CD4-positive, CD25-positive, alpha-beta regulatory T cell (primary cell): ENCODE measurements at places on chromosomes 2 and 18. TPM values are rescaled to one million over a fixed set of nuclear protein-coding genes. Genes with fewer than 3 reads are reported as not detected.

Gene ERBB4
- not detected for polyA plus RNA-seq

Gene MC5R
- not detected for polyA plus RNA-seq

Gene C2orf72
- not detected for polyA plus RNA-seq

Gene DSG4
- polyA plus RNA-seq, result not detected

Gene AQP12A
- not detected for polyA plus RNA-seq

Gene CDH2
- polyA plus RNA-seq, result not detected

Gene ZAP70
- polyA plus RNA-seq, result 133 TPM

Gene PROC
- polyA plus RNA-seq, result 0.35 TPM

GRCh38 chr18:69588301-69588700 is 187.6 kb downstream of the DOK6 start:
- DNase-seq, result no peak

GRCh38 chr18:56458770-56459712 is 179.4 kb downstream of the TXNL1 start:
- no peak for DNase-seq

DNA sequence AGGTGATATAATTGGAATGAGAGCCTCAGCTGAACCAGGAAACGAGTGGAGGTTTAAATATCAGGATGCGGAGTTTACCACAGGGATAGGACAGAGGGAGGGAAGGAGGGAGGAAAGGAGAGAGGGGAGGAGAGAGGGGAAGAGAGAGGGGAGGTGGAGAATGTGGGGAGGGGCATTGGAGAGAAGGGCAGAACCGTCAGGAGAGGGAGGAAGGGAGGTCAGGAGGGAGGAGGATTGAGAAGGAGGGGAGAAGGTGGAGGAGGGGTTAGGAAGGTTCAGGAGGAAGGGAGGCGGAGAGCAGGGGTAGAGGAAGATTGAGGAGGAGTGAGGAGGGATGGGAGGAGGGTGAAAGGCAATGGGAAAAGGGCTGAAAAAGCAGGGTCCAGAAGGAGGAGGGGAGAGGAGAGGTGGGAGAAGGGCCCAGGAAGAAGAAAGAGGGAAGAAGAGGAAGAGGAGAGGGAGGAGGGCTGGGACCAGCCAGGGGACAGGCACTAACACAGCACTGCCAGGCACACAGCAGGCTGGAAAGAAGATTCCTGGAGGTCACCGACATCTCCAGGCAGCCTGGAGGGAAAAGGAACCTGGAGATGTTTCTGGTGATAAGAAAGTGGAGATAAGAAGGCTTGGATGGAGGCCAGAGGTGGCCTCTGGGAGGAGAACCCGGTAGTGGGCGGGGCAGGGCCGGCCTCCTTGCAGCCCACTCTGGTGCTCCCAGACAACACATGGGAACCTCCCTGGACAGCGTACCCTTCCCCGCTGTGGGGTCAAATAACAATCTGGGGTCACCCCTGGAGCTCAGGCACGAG is 176.7 kb upstream of the SMAD2 start:
- no peak for DNase-seq

- no peak for DNase-seq
These were observed 25.6 kb downstream of the DNMT3A start for GRCh38 chr2:25316101-25316500.

DNA sequence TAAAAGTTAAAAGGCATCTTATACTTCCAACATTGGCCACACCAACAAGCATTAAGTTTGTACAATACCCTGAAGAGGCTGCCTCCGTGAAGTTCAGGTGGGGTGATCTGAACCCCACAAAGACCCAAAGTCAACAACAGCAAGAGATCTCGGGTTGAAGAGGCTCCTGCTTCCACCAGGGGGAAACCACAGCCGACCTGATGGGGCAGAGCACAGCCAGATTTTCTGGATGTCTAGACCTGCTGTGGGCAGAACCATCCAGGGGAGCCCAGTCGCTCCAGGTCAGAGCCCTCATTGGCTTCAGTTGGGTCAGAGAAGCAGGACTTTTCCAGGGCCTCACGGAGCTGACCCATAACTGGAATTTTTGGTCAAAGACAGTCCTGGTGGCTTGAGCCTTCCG is 66.5 kb upstream of the ACKR3 start:
- DNase-seq, result no peak

- no peak for DNase-seq
These were observed 58.1 kb upstream of the OTX1 start for GRCh38 chr2:62992561-62992960.

GRCh38 chr18:37532917-37533316 is 32.7 kb downstream of the CELF4 start:
- no peak for DNase-seq

- no peak for DNase-seq
These were observed 49.2 kb downstream of the CXCR4 start for GRCh38 chr2:136068581-136069227.

- no peak for DNase-seq
These were observed 131.0 kb downstream of the PHLPP1 start for GRCh38 chr18:62846313-62846712.

DNA sequence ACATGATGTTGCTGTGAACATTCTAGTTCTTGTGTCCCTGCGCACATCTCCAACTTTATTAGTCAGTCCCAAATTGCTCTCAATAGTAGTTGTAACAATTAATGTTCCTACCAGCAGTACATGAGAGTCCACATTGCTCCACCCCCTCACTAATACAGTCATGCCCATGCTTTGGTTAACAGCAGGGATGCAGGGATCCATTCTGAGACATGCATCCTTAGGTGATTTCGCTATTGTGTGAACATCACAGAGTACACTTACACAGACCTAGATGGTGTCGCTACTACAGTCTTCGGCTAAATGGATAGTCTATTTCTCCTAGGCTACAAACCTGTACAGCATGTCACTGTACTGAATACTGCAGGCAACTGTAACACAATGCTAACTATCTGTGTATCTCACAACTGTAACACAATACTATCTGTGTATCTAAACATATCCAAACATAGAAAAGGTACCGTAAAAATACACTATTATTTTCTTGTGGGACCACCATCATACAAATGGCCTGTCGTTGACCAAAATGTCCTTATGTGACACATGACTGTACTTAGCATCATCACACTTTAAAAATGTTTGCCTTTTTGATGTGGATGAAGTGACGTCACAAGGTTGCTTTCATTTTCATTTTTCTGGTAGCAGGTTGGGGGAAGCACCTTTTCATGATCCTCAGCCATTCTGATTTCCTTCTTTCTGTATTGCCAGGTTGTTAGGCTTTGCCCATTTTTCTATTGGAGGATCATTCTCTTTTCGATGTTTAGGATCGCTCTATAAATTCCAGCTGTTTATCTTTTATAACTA is 82.9 kb upstream of the RNF152 start:
- peak; percentile 86 for DNase-seq

DNA sequence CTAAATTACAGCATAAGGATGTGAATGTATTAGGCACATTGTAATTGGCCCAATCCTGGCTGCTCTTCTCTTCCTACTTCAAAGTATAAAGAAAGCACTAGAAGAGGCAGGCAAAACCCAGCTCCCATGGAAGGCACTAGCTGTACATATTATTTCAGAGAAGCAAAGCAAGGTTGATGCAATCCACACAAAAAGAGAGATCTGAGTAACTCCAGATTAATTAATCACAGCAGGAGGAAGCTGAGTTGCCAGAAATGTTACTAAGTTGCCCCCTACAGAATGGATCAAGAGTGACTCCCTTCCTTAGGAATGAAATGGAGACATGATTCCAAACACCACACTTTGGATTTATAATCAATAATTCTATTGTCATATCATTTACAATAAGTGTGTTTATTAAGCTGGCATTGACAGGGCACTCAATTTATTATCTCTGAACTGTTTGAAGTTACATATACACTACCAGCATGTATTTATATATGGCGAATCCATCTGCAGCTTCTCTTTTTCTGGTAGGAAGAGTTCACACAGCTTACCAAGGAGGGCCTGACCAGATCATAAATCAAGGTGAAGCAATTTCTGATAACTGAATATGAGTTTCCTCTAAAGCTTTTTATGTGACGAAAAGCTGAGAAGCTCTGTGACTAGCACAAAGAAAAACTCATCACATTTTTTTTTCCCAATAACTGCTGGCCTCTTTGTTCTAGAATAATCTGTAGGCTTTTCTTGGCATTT is 393.1 kb upstream of the LYPD1 start:
- DNase-seq, result no peak

GRCh38 chr2:15265889-15266288 is 295.2 kb downstream of the NBAS start:
- no peak for DNase-seq

GRCh38 chr2:194385376-194385775 is 1271.7 kb upstream of the SLC39A10 start:
- DNase-seq, result no peak

DNA sequence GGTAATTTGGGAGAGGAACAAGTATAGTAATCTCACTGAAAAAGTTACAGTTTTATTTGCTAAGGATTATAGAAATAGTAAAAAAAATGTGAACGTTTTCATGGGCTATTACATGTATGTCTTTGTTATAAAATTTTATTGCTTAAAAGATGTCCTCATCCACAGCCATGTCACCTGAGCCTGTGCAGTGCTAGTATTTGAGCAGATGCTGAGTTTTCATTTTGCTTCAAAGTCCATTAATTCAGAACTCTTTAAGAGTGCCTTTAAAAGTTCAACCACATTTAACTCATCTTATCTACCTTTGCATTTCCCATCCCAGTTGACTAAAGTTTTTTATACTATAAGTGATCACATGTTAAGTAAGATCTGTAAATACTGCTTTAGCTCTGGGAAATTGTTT is 52.6 kb downstream of the DPP10 start:
- no peak for DNase-seq

DNA sequence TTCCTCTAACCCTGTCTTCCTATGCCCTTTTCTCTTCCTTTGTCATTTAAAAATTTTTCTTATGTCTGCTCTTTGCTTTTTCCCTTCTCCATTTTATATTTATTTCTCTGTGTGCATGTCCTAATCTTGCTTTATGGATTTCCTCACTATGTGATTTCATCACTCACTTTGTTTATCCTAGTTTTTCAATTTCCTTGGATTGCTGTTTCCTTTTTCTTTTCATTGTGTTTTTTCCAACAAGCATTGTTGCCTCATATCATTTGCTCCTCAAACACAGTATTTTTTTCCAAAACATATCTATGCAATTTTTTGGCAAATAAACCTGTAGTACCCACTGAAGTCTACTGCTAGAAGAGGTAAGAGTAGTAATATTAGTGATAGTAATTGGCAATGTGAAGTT is 67.4 kb upstream of the PNPT1 start:
- DNase-seq, result no peak

DNA sequence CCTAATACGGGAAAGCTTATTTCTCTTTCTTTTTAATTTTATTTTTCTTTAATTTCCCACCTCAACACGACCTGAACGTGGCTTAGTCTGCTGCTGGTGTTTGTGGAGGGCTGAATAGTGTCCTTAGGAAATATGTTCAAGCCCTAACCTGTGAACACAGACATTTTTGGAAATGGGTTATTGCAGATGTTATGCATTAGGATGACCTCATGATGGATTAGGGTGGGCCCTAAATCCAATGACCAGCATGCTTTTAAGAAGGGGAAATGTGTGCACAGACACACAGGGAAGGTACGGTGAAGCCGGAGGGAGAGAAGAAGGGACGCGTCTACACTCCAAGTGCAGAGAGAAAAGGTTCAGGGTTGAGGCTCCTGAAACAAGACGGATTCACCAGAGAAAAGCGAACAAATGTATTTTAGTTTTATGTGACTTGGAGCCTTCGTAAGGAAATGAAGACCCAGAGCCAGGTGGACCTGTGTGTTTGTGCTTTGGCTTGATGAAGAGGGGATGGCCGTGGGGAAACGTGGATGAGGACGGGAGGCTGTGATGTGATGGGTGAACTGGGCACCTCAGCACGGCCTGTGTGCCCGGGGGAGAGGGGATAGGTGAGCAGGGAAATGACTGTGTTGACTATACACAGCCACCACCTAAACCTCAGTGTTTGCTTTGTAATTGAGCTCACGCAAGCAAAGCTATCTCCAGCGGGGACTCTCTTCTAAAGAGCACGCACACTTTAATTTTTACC is 37.5 kb downstream of the RTP5 start:
- no peak for DNase-seq

DNA sequence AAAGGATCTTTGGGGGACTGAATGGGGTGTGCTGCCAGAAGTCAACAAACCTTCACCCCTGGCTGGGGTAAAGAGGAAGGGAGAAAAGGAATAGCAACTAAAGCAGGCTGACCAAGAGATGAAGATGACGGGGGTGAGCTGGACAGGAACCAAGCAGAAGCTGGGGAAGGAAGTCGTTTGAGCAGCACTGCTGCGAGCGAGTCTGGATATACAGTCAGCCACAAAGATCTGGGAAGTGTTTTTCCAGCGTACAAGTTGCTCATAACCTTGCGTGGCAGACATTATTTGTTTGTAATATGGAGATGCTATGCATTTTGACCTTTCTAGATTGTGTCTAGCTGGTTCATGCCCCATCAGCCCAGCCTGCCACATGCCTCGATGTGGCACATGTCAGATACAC is 71.2 kb downstream of the EIF2AK3 start:
- no peak for DNase-seq

DNA sequence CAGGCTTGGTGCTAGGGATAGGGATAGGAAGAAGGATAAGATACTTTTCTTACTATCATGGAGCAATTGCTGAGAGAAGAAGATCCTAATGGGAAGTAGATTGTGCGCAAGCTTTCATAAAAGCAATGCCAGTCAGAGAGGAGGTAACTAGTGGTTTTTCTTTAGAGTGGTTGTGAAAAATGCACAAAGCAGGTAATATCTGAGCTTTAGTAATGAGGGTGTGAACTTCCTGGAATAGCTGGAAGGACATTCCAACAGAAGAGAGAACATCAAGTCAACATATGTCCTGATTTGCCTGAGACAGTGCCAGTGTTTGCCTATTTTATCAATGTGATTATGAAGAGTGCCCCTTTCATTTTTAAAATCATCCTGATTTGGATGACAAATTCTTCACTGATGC is 34.1 kb downstream of the CCBE1 start:
- DNase-seq, result no peak

GRCh38 chr18:28529644-28530043 is 352.7 kb upstream of the CDH2 start:
- no peak for DNase-seq

GRCh38 chr2:238974501-238975166 is 126.7 kb downstream of the TWIST2 start:
- no peak for DNase-seq

DNA sequence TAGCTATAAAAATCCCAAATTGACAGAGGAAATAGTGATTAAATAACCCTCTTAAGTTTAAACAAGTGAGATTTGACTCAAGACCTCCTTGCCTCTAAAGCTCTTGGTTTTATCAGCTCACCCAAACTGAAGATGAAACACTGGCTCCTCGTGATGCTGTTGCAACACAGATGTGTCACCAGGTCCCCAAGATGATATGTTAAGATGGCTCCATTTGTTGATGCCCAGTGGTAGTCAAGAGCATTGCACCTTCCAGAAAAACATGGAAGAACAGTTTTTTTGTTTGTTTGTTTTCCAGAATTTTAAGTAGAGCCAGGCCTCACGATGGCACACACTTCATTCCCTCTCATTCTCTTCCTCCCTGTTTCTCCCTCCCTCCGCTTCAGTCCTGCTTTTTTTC is 399.8 kb downstream of the TXNL1 start:
- DNase-seq, result no peak

GRCh38 chr2:27006602-27007415 is 26.0 kb upstream of the TMEM214 start:
- DNase-seq, result no peak
